ENCODE measurements at places on chromosomes 16 and 17.

DNA sequence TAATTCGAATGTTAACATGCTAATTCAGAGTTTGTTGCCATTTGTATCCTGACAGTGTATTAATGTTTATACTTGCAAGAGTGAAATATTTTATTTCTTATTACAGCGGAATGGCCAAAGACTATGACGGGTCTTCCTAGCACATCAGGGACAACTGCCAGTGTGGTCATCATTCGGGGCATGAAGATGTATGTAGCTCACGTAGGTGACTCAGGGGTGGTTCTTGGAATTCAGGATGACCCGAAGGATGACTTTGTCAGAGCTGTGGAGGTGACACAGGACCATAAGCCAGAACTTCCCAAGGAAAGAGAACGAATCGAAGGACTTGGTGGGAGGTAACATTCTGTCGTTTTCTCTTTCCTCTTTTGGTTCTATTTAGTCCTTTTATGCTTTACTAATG lies 23.4 kb downstream of the PPM1D start:
- DNase-seq = no peak

DNA sequence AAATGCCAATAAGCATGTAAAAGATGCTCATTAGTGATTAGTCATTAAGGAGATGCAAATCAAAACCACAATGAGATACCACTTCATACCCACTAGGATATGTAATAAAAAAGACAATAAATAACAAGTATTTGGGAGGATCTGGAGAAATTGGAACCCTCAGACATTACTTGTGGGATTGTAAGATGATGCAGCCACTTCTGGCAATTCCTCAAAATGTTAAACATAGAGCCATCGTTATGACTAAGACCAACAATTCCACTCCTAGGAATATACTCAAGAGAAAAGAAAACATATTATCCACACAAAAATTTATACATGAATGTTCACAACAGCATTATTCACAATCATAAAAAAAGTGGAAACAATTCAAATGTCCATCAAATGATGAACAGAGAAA lies 336.2 kb upstream of the PMFBP1 start:
- DNase-seq = no peak

- DNase-seq = no peak
Observed at GRCh38 chr16:27446721-27447120, 44.7 kb downstream of the IL21R start.

DNA sequence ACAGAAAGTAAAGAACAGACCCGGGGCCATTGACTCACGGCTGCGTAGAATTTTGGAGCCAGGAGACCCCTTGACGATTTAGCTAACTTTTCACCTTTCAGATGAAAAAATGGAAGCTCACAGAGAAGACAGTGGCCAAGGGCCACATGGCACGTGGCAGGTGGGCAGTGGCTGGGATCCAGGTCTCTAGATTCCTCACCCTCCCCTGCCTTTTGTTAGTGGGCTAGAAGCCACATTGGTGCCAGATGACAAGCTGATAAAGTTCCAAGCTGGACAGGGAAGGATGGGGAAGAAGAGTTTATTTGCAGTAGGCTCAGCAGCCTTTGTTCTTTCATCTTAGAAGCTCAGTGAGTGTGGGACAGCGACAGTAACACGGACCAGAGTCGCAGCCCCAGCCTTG lies 105.8 kb downstream of the SPACA3 start:
- no peak for DNase-seq

DNA sequence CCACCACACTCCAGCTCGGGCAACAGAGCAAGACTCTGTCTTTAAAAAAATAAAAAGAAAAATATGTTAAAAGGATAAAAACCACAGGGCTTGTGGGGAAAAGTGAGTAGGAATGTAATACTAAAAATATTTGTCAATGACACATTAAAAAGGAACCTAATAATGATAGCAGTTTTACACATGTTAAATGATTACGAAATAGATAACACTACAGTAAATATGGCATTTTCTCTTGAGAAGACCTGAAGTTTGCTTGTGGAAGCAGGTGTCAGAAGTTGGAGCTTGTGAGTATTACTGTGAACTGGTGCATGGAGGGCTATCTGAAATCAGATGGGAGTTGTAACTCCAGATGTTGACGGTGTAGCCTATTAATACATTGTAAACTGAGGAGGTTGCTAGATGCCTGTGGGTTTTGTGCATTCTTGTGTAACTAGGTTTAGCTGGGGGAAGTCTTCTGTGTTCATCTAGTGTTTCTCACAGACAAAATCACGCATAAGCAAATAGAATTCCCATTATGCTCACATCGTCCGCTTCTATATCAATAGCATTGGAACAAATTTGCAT lies 44.2 kb upstream of the CLEC18A start:
- no peak for DNase-seq

DNA sequence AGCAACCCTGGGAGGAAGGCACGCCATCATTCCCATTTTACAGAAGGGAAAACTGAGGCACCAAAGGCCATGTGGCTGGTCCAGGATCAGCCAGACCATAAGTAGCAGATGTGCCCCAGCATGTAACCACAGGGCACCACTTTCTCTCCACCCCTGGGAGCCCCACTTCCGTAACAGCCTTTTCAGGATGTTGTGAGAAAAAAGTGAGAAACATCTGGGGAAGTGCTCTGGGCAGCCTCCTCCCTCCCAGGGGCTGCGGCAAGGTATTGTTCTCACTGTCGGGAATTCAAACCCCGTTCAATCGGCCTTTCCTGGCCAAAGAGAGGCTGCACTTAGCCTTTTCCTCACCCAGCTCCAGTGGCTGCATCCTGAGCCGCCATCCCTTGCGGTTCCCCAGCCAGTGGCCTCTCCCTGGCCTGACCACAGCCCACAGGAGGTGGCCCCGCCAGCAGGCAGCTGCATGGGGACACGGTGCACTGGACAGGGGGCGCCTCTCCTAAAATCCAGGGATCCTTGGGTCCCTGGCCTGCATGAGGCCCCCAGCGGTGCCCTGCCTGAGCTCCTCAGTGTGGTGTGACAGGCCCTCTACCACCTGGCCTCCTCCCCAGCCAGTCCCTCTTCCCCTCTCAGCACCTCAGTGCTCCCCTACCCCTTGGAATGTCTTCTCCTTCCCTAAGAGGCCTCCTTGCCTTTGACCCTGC lies 5.7 kb upstream of the CDH5 start:
- DNase-seq = no peak

DNA sequence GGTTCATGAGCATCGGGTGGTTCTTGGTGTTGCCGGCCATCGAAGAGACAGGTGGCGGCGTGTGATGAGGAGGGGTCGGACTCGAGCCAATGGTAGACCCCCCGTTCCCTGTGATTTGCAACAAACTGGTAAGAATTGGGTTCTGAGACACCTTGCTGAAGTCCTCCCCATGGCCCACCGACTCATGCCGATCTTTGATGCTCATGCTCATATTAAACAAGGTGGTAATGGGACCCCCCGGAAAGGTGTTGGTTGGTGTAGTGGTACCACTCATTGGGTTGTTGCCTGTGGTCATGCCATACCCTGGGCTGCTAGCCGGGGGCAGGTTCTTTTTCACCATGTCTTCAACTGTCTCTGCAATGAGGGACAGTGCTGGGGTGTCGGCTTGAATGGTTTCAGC lies 8.9 kb upstream of the FBXL20 start:
- no peak for DNase-seq

Data from globus pallidus (tissue), 1 donor.